Naive thymus-derived CD8-positive, alpha-beta T cell (primary cell): ENCODE measurements at places on chromosomes 11 and 22. TPM values are rescaled to one million over a fixed set of nuclear protein-coding genes. Genes with fewer than 3 reads are reported as not detected.

GRCh38 chr11:115676768-115677167 is 172.6 kb upstream of the CADM1 start:
- DNase-seq: no peak
- no peaks in the 10 kb centered on the region for H3K36me3 ChIP-seq

DNA sequence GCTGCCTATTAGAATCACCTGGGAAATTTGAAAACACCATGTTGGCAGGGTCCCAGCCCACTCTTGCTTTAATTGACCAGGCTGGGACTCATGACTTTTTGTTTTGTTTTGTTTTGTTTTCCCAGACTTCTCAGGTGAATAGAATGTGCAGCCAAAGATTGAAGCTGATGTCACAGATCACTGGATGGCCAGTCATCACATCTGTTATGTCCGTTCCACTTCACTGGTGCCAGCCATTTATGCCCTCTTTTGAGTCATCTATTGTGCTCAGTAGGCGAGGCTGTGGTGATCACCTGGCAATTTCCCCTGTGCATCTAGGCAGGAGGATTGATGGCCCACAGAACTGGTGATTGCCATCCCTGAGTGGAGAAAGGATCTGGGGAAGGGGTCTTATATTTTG is 297.3 kb downstream of the INSC start:
- peaks cover 4% of the 10 kb centered on the region for H3K27me3 ChIP-seq
- H3K27ac ChIP-seq: no peak overlapping the region
- H3K4me1 ChIP-seq: no peaks in the 10 kb centered on the region

DNA sequence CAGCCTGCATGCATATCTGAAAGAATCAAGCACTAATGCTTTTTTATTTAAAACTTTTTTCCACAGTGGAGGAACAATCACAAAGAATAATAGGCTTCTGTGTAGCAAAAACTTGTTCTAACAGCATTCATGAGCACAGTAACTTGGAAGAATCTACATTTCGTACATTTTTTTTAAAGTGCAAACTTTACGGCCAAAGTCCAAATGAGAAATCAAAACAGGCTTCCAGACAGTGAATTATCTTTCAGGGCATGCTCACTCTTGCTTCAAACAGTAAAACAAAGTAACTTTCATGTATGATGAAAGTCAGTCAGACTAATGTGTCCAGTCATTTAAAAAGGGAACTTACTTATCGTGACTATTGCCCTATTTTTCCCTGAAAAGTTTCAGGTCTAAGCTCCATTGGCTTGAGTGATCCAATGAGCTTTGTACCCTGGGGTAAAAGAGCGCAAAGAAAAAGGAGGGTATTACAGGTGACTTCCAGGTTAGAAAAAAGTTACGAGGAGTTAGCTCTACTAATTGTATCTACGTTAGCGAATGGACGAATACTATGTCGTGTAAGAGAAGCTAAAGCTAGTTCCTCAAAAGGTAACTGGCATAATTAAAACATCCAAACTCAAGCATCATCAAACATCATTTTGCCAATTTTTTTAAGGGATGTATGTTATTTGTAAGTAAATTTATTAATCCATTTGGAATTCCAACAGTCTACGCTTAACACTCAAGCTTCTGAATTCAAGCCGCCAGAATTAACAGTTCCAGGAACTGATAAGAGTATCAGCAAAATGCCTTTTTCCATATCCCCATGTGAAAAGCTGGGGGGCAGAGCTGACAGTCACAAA is 1.7 kb downstream of the PICALM start:
- H3K27ac ChIP-seq: peak overlapping the region; percentile 92
- H3K27me3 ChIP-seq: no peaks in the 10 kb centered on the region
- H3K4me1 ChIP-seq: peaks cover 43% of the 10 kb centered on the region
- no peaks in the 10 kb centered on the region for H3K36me3 ChIP-seq
- DNase-seq: no peak
- H3K4me3 ChIP-seq: peak overlapping the region; percentile 97

DNA sequence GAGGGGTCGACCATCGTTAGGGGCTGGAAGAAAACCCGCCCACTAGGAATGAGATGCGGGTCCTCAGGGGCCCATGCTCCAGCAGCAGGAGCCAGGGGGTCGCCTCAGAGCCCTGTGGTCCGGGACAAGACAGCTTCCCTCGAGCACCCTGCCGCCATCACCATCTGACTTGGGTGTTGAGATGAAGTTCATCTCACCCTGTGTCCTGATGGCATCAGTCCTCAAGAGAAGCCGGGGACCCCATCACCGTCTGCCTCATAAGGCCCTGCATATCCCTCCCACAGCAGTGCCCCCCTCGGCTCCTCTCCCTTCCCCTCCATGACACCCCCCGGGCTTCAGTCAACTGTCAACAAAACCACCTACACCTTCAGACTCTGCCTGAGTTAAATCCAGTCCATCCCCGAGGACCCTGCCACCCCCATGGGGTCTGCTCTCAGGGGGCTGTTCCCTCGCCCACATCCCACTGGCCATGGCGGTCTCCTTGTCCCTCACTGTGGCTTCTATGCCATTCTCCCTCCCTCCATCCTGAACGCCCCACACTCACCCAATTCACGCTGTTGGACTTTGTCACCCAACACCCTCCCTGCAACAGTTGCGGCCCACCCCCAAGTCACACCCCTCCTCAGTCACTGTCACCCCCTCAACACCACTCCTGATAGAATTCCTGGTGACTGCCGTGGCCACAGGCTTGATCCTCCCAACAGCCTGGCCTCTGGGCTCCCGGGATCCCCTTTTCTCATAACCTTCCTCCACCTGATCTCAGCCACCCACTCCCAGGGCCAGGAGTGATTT is 87.7 kb upstream of the RTL6 start:
- no peaks in the 10 kb centered on the region for H3K36me3 ChIP-seq
- H3K4me1 ChIP-seq: peaks cover 11% of the 10 kb centered on the region
- no peak overlapping the region for H3K4me3 ChIP-seq

The MS4A4A gene
- total RNA-seq: not detected

GRCh38 chr11:110564676-110565356 is 135.1 kb downstream of the FDX1 start:
- no peaks in the 10 kb centered on the region for H3K4me1 ChIP-seq
- no peak for DNase-seq
- no peak overlapping the region for H3K4me3 ChIP-seq
- H3K36me3 ChIP-seq: no peaks in the 10 kb centered on the region
- no peak overlapping the region for H3K27ac ChIP-seq
